ENCODE measurements at places on chromosomes 13 and 19. TPM values are rescaled to one million over a fixed set of nuclear protein-coding genes. Genes with fewer than 3 reads are reported as not detected.

- H3K27ac ChIP-seq, result no peak overlapping the region
- H3K27me3 ChIP-seq, result no peaks in the 10 kb centered on the region
- no peak for DNase-seq
- H3K4me1 ChIP-seq, result no peaks in the 10 kb centered on the region
- H3K4me3 ChIP-seq, result no peak overlapping the region
- no peaks in the 10 kb centered on the region for H3K36me3 ChIP-seq
These were observed 123.5 kb downstream of the KCTD12 start for GRCh38 chr13:76762721-76763120.

Gene SPTBN4
- total RNA-seq, result 8.4 TPM

DNA sequence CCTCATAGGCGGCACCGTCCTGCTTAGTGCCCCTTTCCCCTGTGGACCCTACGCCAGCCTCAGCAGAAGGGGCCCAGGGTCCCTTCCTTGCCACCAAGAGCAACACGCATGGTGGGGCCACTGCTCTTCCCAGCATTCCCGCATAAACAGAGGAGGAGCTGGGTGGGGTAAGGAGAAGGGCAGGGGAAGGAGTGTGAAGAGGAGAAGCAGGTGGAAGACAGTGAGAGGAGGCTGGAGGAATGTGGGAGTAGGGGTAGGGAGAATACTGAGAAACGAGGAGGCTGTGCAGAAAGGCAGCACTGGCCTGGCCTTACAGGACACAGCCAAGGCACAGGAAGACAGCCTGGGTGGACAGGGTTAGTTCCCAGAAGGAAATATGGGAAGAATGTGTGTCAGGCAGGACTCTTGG is 43.9 kb downstream of the ZNF331 start:
- no peak overlapping the region for H3K27ac ChIP-seq
- H3K4me1 ChIP-seq, result no peaks in the 10 kb centered on the region
- H3K36me3 ChIP-seq, result peaks cover 24% of the 10 kb centered on the region
- H3K27me3 ChIP-seq, result no peaks in the 10 kb centered on the region

Gene MEIS3
- 32.2 TPM for total RNA-seq

DNA sequence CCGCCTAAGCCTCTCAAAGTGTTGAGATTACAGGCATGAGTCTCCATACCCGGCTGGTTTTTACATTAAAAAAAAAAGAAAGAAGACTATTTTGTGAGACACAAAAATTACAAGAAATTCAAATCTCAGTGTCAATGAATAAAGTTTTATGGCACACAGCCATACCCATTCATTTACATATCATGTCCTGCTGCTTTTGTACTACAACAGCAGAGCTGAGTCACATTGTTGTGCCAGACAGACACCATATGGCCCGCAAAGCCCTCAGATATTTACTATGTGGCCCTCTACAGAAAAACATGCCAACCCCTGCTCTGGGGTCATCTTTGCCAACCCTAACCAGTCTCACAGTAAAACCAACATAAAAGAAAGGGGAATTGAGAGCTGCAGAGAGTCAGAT is 5.3 kb downstream of the SMIM7 start:
- DNase-seq, result no peak
- H3K4me3 ChIP-seq, result no peak overlapping the region
- H3K27me3 ChIP-seq, result no peaks in the 10 kb centered on the region
- H3K4me1 ChIP-seq, result peaks cover 5% of the 10 kb centered on the region

DNA sequence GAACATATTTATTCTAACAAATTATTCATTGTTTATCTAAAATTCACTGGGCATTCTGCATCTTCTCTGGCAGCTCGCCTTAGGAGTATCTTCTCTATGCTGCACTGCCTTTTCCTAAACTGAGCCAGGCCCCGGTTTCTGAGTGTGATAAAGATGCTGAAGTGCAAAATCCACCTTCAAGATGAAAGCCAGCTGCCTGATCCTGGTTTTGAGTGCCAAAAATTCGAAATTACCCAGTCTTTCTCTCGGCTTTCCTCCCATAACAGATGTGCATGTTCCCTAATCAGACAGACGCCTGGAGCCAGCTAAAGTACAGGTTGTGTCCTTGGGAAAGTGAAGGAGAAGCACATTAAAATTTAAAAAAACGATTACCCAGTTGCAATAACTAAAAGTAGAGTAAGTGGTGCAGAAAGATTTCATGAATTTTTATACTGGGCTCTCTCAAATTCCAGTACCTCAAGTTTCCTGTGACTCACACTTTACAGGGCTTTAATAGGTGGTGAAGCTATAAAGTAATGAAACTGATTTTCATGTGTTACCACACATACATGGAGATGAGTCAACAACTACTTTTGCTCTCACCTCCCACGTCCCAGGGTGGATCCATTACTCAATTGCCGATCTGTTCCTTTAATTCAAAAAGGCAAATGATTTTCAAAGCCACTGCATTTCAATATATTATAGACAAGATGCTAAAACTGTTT is 65.0 kb upstream of the GTF2F2 start:
- H3K4me3 ChIP-seq, result no peak overlapping the region
- no peak for DNase-seq
- peaks cover 4% of the 10 kb centered on the region for H3K4me1 ChIP-seq
- H3K36me3 ChIP-seq, result no peaks in the 10 kb centered on the region
- H3K27me3 ChIP-seq, result no peaks in the 10 kb centered on the region
- H3K27ac ChIP-seq, result no peak overlapping the region

DNA sequence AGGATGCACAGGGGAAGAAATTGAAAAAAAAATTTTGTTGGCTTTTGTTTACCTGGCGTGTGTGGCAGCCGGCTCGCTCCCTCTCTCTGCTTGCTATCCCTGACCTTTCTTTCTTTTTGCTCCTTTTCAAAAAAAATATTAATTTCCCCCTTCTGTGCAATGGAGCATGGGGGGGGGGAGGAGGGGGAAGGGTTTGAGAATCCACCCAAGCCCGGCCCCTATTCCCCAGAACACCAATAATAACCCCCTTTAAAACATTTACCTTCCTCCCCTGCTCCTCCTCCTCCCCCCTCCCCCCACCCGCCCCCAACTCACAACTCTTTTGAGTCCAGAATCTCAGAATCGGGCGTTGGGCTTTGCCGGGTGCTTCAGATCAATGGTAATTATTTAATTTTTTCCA is 28.4 kb downstream of the NFIX start:
- peaks cover 100% of the 10 kb centered on the region for H3K27me3 ChIP-seq
- H3K36me3 ChIP-seq, result no peaks in the 10 kb centered on the region
- H3K4me1 ChIP-seq, result peaks cover 27% of the 10 kb centered on the region

Data from neural progenitor cell (in vitro differentiated cells).